Neural crest cell (in vitro differentiated cells): ENCODE measurements at places on chromosomes 16 and 17. TPM values are rescaled to one million over a fixed set of nuclear protein-coding genes. Genes with fewer than 3 reads are reported as not detected.

DNA sequence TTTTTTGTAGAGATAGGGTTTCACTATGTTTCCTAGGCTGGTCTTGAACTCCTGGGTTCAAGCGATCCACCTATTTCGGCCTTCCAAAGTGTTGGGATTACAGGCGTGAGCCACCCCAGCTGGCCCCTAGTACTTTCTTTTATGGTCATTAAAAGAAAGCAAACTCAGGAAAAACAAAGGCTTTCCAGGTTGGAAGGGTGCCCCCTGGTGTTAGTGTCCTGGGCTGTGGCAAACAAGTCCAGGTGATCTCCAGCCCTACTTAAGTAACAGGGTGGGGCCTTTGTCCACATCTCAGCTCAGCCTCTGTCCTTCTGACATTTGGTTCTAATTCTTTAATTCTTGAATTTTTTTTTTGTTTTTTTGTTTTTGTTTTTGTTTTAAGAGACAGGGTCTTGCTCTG is 6.9 kb downstream of the IGFBP4 start:
- DNase-seq: no peak

PCTP gene
- total RNA-seq: 15.4 and 16.4 TPM in 2 replicates

DNA sequence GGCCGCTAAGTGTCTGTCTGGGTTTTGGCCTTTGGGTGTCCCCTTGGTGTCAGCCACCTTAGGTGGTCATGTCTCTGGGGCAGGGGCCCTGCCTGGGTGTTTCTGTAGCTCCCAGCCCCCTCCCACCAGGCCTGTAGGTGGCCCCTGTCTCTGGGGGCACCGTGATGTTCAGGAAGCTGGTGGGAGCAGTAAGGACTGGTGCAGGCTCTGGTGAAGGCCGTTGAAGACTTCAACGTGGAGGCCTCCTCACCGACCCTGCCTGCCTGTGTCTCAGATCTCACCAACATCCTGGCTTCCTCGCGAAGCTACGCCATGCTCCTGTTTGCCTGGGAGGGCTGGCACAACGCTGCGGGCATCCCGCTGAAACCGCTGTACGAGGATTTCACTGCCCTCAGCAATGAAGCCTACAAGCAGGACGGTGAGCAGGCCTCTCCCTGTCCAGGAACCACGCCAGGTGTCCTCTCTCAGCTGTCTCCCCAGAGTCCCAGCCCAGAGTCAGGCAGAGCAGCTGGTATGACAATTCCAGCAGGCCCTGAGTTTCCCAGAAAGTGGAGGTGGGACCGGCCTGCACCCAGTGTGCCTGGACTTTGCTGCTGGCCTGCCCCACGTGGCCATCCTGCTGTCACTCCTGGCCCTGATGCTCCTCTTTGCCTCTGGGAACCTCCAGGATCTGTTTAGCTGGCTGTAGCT is 2.8 kb downstream of the ACE start:
- DNase-seq: no peak

- no peak for DNase-seq
These were observed 279.3 kb upstream of the KIF2B start for GRCh38 chr17:53543472-53543871.

DNA sequence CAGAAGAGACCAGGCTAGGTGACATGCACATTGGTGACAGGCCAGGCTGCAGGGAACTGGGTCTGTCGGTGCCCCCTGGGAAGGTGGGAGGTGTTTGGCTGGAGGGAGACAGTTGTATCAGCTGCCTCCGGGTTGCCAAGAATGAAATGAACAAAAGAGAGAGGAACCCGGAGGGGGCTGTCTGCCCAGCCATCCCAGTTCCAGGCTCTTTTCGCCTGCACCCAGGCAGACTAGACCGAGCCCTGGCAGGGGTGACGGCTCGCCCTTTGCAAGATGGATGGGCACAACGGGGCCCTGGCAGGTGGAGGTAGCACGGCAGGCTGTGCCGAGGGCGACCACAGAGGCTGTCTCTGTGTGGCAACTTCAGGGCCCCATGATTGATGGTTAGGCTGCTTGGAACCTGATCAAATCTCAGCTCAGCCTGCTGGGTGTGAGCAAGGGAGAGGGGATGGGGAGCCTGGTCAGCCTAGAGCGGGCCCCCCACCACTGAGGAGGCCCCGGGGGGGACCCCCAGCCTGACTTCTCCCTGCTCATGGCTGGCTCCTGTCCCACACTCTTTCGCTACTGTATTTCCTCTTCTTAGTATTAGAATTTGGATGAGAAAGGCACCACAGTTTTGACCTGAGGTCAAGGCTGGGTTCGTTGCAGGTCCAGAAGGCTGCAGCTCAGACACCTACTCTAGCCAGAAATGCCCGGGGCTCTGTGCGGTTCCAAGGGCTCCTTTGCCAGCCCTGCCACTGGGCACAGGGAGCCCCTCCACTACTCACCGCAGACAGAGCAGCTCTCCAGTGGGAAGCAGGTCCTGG is 118.9 kb upstream of the CHMP6 start:
- DNase-seq: no peak

CIAO3 gene
- 42.1 and 45.9 TPM in 2 replicates for total RNA-seq
